NCI-H1105 (cell line): ENCODE measurements at places on chromosomes 11 and 22.

DNA sequence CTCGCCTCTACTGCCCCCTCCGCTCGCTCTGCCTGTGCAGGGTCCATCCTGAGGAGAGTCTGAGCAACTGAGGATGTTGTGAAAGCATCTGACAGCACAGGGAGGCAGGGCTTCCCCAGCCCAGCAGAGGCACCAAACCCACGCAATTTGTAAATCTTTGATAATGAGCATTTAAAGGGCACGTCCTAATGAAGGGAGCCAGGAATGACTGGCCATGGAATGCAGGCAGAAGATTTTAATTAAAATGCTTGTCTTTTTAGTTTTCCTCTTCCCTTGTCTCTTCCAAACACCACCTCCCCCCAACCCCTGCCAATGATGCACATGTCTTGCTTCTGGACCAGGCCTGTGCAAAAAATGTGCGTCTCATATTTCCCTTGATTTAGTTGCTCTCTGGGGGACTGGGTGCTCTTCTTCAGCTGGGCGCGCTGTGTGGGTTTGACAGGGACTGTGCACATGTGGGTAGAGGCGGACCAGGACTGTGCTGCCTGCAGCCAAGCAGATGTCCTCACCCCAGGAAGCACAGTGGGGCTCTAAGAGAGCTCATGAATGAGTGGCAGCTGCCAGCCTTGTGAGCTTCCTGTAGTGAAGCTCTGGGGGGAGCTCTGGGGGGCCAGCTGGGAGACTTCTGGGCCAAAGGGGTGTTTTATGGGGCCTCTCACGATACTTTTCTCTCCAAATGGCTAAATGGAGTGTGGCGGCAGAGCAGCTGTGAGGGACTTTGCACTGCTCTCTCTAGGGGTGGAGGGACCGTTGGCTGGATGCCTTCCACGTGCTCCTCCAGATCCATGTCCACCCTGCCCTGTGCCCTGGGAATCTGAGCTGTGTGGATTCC is 273.5 kb downstream of the ST3GAL4 start:
- DNase-seq, result no peak

- DNase-seq, result no peak
These were observed 1.7 kb upstream of the INCENP start for GRCh38 chr11:62122076-62122475.

GRCh38 chr11:4195909-4196308 is 101.3 kb downstream of the RRM1 start:
- no peak for DNase-seq

DNA sequence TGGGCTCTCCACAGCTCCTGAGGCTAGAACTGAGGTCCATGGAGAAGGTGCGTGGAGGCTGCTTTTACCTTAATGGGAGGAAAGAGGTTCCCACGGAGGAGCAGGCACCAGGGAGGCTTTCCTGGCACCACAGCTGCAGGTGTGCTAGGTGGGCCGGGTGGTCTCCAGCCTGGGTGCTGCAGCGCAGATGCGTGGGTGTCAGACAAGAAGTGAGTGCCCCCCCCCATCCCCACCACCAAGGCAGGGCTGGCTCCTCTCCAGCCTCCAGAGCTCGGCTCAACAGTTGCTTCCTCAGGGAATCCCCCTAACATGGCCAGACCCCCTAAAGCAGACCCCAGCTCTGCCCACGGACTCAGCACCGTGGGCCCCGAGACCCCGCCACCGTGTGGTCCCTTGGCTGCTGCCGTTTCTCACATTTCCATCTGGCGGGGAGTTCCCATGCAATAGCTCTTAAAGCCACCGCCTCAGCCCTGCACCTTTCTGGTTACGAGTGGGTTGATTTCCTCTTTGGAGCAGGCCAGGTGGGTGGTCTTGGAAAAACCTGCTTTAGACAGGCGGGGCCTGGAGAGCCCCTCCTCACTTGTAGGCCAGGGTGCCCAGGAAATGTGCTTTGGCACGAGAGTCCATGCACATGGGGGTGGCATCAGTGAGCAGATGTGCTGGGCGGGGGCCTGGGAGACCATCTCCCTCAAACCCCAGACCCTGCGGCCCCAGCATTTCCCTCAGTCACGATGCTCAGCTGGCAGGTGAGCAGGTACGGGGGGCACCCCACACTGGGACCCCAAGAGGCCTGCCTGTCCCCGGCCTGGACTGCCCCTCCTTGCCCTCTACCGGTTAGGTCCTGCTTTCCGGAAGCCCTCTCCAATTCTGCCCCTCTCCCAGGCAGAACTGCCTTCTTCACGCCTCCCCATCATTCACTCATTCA is 93.7 kb downstream of the ARHGAP8 start:
- DNase-seq, result no peak

- DNase-seq, result peak; percentile 85
These were observed 368.7 kb upstream of the TENM4 start for GRCh38 chr11:79809487-79809886.

- no peak for DNase-seq
These were observed 154.3 kb downstream of the FBXO7 start for GRCh38 chr22:32628628-32629572.

DNA sequence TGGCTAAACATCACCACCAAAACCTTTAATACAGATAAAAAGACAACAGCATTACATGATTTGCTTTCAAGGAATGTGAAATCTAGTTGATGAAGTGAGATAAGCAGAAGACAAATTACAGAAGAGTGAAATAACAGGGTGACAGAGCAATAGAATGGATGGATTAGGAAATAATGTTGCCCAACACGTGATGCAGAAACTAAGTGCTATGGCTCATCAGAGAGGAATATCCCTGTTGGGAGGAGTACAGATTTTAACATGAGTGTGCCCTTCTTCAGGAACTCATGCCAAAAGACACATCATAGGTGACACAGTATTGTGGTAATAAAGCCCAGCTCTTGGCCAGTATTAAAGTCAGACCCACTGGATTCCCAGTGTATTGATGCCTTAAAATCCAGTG is 176.6 kb upstream of the RAG2 start:
- no peak for DNase-seq

GRCh38 chr11:110856996-110857812 is 145.0 kb upstream of the ARHGAP20 start:
- no peak for DNase-seq
